Liver (tissue), 10 donors: ENCODE measurements at places on chromosomes 3 and 15. TPM values are rescaled to one million over a fixed set of nuclear protein-coding genes. Genes with fewer than 3 reads are reported as not detected.

GRCh38 chr3:96236522-96236921, 577.9 kb upstream of the EPHA6 start:
- DNase-seq: no peak
- no peaks in the 10 kb centered on the region for H3K27me3 ChIP-seq
- H3K4me3 ChIP-seq: no peak overlapping the region
- no peaks in the 10 kb centered on the region for H3K4me1 ChIP-seq

GRCh38 chr3:189308608-189309007, 136.8 kb downstream of the TPRG1 start:
- no peak overlapping the region for H3K4me3 ChIP-seq
- no peaks in the 10 kb centered on the region for H3K4me1 ChIP-seq
- no peaks in the 10 kb centered on the region for H3K36me3 ChIP-seq
- no peaks in the 10 kb centered on the region for H3K27me3 ChIP-seq

DNA sequence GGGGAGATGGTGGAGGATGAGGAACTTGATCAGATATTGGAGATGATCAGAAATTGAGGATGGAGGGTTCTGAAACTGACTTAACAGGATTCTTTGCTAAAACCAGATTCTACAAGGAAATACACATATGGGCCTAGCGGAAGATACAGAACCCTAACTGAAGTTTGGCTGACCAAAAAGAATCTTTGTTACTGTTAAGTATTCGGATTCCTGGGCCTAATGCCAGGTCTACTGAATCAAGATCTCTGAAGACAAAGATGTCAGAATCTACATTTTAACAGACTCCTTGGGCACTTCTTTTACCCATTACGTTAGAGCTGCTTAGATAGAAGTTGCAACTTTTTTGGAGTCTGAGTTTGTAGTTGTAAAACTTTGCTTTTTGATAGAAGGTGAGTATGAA, 137.7 kb downstream of the FNDC3B start:
- no peak for DNase-seq
- no peak overlapping the region for H3K4me3 ChIP-seq
- no peaks in the 10 kb centered on the region for H3K27me3 ChIP-seq
- H3K36me3 ChIP-seq: no peaks in the 10 kb centered on the region

- H3K27ac ChIP-seq: no peak overlapping the region
- no peaks in the 10 kb centered on the region for H3K4me1 ChIP-seq
- no peak overlapping the region for H3K4me3 ChIP-seq
- no peaks in the 10 kb centered on the region for H3K27me3 ChIP-seq
- H3K36me3 ChIP-seq: no peaks in the 10 kb centered on the region
These were observed 966.7 kb upstream of the ROBO1 start for GRCh38 chr3:80734483-80734882.

GRCh38 chr15:86650094-86650493, 570.4 kb downstream of the AGBL1 start:
- no peak overlapping the region for H3K4me3 ChIP-seq
- H3K27ac ChIP-seq: no peak overlapping the region
- no peak for DNase-seq

DNA sequence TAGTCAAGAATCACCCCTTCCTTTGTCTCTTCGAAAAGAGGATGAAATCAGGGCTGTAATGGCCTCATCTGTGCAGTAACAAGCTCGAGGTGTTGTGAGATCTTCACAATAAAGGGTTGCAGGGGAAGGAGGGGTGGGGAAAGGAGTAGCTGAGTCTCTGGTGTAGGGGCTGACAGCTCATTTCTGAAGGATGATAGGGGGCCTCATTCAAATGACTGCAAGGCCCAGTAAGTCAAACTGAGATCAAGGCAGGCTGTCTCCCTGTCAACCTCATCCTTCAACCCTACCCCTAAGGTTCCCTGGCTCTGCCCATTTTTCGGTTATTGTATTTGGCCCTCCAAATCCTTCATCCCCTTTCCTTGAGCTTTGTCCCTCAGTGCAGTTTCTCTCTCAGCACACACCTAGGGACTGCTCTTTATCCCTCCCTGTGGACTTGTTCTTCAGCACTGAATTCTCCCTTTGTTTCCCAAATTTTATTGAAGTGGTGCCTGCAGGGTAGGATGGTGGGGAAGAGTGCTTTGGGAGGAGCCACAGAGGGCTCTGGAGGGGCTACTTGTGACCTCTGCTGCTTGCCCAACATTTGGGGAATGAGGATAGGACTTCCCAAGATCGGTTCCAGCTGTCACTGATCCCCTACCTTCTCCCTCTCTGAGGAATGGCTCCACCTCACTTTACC, 38.1 kb downstream of the ZNF589 start:
- H3K27ac ChIP-seq: no peak overlapping the region
- no peaks in the 10 kb centered on the region for H3K36me3 ChIP-seq
- no peaks in the 10 kb centered on the region for H3K27me3 ChIP-seq
- DNase-seq: no peak

DNA sequence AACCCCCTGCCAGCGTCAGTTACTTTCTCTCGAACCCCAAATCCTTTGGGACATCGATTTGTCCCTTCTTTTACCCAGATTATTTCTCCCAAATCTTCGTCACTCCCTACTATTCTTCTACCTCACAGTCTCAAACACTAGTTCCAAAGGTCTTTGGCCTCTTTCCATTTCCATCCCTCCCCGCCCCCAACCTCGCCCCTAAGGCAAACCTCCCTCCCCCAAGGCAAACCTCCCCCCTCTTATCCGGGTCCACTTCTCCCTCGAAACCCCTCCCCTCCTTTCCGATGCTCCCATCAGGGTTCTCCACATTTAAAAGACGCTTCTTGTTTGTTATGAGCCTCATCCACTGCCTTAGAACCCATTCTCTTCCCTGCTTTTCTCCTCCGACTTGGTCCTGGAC, 583 bp downstream of the EAF1 start:
- peak; percentile 57 for DNase-seq
- H3K4me3 ChIP-seq: peak overlapping the region; percentile 94
- H3K4me1 ChIP-seq: no peaks in the 10 kb centered on the region
- H3K27me3 ChIP-seq: no peaks in the 10 kb centered on the region

GRCh38 chr3:171829841-171830517, 13.2 kb upstream of the TMEM212 start:
- peaks cover 1% of the 10 kb centered on the region for H3K4me1 ChIP-seq
- H3K36me3 ChIP-seq: no peaks in the 10 kb centered on the region
- H3K27me3 ChIP-seq: no peaks in the 10 kb centered on the region
- no peak for DNase-seq

GRCh38 chr15:101001056-101001455, 81.9 kb downstream of the LRRK1 start:
- H3K4me3 ChIP-seq: no peak overlapping the region
- no peaks in the 10 kb centered on the region for H3K27me3 ChIP-seq
- H3K4me1 ChIP-seq: no peaks in the 10 kb centered on the region
- DNase-seq: no peak

- no peaks in the 10 kb centered on the region for H3K27me3 ChIP-seq
- H3K4me3 ChIP-seq: no peak overlapping the region
- H3K4me1 ChIP-seq: no peaks in the 10 kb centered on the region
These were observed 24.1 kb downstream of the ZNF80 start for GRCh38 chr3:114213292-114213626.

DNA sequence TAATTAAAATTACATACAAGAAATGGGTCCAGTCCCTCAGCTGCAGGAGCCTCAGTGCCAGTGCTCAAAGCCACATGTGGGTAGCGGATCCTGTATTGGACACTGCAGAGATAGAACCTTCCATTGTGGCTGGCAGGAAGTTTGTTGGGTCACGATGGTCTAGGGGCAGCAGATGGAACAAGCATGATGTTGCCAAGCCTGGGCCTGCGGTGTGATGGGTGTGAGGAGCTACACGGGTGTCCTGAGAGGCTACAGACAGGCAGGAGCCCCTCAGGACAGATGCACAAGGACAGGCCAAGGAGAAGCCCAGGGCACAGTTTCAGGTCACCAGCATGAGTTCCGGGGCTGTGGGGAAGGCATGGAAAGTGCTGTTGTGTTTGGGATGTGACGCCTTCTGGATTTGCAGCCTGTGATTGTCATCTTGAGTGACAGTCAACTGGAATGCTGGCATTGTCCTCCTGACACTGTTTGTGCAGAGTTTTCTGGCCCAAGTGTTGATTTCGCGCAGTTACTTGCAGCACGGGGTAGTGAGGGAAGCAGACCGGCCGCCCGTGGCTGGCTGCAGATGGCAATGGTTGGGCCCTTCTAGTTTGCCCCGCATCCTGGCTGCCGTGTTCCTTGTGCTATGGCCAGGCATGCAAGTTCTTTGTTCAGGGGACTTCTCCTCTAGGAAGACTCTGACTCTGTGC, 177.1 kb downstream of the NSMCE3 start:
- no peak overlapping the region for H3K27ac ChIP-seq
- H3K4me1 ChIP-seq: no peaks in the 10 kb centered on the region
- H3K4me3 ChIP-seq: no peak overlapping the region
- H3K27me3 ChIP-seq: no peaks in the 10 kb centered on the region
- no peaks in the 10 kb centered on the region for H3K36me3 ChIP-seq

- H3K27me3 ChIP-seq: no peaks in the 10 kb centered on the region
- H3K4me1 ChIP-seq: peaks cover 16% of the 10 kb centered on the region
- no peak overlapping the region for H3K27ac ChIP-seq
- no peak overlapping the region for H3K4me3 ChIP-seq
- DNase-seq: no peak
- no peaks in the 10 kb centered on the region for H3K36me3 ChIP-seq
These were observed 267.5 kb downstream of the SLCO3A1 start for GRCh38 chr15:92121047-92121446.

- H3K27ac ChIP-seq: no peak overlapping the region
- H3K27me3 ChIP-seq: no peaks in the 10 kb centered on the region
- peaks cover under 1% of the 10 kb centered on the region for H3K4me1 ChIP-seq
- H3K36me3 ChIP-seq: peaks cover 27% of the 10 kb centered on the region
- DNase-seq: no peak
These were observed 4.5 kb upstream of the USP19 start for GRCh38 chr3:49124991-49125670.

DNA sequence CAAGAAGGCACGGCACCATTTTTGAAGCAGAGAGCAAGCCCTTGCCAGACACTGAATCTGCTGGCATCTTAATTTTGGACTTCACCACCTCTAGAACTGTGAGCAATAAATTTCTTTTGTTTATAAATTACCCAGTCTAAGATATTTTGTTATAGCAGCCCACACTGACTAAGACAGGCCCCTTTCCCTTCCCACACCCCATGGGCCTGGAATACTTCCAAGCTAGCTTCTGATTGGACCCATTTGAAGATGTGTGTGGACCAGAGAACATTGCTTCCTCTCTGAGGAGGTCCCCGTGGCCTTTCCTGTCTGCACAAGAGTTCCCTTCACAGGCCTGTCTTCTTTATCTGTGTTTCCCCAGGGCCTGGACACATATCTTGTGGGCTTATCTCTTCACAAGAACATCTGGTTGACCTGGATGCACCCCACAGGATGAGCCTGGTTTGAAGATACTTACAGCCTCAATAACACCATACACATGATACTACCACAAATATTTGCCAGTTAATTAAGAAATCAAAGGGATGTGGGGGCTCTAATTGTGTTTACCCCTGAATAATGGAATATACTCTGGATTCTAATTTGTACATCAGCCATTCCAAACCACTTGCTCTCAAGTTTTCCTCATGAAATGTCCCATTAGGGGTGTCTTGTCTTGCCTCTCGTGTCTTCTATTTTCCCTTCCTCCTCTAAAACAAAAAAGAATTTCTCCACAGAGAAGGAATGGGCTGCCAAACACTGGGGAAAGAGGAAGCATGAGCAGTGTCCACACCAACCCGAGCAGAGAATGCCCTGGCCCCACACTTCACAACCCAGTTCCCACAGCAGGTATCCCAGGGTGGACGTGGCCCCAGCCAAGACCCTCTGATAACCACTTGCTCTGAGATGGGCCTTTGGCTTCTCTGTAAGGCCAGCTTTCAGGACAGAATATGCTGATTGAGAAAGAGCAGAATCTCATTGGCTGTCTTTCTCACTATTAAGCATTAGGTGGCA, 42.5 kb downstream of the GLB1 start:
- H3K36me3 ChIP-seq: peaks cover 18% of the 10 kb centered on the region
- peak overlapping the region; percentile 27 for H3K27ac ChIP-seq
- no peaks in the 10 kb centered on the region for H3K4me1 ChIP-seq
- no peaks in the 10 kb centered on the region for H3K27me3 ChIP-seq
- DNase-seq: peak; percentile 54

GRCh38 chr3:14479591-14479990, 60.6 kb downstream of the GRIP2 start:
- H3K4me3 ChIP-seq: no peak overlapping the region
- H3K27me3 ChIP-seq: no peaks in the 10 kb centered on the region
- no peak overlapping the region for H3K27ac ChIP-seq
- no peaks in the 10 kb centered on the region for H3K4me1 ChIP-seq
- H3K36me3 ChIP-seq: no peaks in the 10 kb centered on the region

SGO1 gene
- total RNA-seq: 9.6 TPM

ROPN1B gene
- not detected for total RNA-seq

GOLGA8G gene
- total RNA-seq: not detected

SUSD5 gene
- total RNA-seq: 0.19 TPM

PPARG gene
- total RNA-seq: 15.7 TPM

STRC gene
- not detected for total RNA-seq

ZNF710 gene
- total RNA-seq: 5.4 TPM

PLA2G4D gene
- total RNA-seq: not detected

IGF2BP2 gene
- total RNA-seq: 2.1 TPM
